Stimulated activated CD4-positive, alpha-beta T cell treated with anti-CD3 and anti-CD28 coated beads, Interleukin-2, amount 100 ng/mL, for 48 hours (primary cell): ENCODE measurements at places on chromosomes 4 and X.

- DNase-seq = no peak
Measured at GRCh38 chr4:115117651-115118050, 4.2 kb upstream of the NDST4 start.

GRCh38 chr4:89119836-89120235 lies 8.5 kb downstream of the TIGD2 start:
- no peak for DNase-seq

DNA sequence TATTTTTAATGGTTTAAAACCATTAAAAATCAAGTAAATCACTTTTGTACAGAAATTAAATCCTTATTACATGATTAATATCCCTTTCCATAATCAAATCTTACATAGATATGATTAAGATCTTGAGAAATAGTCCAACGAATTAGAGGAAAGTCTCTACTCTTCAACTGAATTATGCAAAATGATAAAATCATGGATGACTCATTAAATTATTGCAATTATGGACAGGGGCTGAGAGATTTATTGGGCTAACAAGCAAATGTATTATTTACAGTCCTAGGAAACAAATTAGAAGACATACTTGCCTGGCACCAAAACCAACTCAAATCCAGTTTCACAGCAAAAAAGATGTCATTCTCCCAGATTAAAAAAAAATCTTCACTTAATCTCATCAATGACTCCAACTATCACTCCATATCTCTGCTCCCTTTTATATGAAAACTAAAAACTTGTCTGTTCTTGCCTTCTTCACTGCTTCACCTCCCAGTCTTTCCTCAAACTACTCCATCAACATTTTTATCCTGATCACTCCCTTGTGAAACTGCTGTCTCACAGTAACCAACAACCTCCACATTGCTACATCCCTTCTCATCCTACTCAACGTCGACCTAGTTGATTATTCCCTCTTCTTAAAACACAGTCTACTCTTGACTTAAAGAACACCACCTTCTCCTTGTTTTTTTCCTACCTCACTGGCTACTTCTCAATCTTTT lies 18.4 kb upstream of the DDX60 start:
- no peak for DNase-seq

DNA sequence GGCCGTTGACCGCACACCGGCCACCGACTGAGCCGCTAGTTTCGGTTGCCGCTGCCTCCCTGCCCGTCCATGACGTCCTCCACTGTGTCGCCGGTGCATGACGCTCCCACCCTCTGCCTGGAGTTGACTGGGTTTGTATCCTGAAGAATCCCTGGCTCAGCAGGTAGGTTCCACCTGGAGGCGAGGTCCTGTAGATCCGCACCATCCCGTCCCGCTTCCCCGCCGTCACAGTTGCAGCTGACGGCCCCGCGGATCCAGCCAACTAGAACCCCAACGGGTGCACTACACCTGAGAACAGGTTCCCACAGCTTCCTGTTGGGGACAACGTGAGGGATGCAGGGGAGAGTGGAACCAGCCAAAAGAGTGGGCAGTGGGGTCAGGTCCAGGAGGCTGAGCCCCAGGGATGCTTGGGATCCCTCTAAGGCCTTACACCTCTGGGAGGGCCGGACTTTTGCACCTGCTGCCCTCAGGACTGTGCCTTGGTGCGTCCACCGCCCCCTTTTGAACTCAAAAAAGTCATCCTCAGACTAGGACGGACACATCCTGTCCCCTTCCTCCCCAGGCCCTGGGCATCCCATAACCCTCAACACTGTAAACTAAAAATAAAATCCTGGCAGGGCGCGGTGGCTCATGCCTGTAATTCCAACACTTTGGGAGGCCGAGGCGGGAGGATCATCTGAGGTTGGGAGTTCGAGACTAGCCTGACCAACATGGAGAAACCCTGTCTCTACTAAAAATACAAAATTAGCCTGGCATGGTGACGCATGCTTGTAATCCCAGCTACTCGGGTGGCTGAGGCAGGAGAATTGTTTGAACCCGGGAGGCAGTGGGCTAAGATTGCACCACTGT lies 1.1 kb upstream of the SLBP start:
- no peak for DNase-seq

DNA sequence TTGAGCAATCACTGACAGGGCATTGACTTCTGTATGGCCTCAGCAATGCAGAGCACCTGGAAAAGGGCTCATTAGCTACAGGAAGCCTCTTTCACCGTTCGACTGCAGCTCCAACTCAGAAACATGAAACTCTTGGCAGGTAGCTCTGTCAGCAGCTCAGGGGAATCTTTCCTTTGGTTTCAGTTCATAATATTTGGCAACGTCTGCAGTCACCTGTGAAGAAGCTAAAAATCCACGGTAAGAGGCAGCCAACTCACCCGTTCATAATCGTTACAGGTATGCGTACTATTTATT lies 354.9 kb downstream of the CAMK2D start:
- no peak for DNase-seq

DNA sequence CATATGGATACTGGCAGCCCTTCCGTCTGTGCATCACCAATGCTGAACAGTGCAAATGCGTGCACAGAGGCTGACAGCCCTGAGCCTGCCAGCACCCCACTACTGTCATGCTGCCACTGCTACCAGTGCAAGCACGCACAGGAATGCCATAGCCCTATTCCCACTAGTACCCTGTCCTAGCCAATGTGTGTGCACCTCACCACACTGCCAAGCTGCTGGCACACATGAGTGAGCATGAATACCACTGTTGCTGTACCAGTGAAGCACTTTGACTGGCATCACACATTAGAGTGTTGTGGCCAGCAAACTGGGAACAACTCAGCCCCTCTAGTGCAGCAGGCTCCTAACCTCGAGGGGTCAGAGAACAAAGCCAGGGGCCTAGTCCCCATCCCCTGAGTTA lies 102.9 kb upstream of the PCDH10 start:
- DNase-seq = no peak

DNA sequence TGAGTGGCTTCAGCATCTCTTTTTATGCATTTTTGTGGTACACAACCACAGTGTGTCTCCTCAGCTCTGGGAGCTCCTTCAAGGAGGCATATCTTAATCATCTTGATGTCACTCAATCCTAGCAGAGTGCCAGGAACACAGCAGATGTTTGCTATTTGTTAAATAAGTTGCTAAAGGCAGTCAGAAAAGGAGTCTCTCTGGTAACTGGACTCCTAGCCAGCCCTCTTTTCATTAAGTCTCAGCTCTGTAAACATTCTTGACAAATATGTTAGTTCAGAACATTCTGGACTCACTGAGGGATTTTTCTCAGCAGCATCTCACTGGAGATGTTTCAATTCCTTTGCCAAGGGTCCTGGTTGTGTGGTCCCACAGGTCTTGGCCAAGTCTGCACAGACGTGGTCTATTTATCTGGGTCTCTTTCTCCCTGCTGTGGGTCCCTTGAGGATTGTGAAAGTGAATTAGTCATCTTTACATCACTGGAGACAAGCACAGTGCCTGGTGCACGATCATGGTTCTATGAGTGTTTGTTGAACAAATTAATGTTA lies 20.3 kb upstream of the FAM9C start:
- DNase-seq = no peak

DNA sequence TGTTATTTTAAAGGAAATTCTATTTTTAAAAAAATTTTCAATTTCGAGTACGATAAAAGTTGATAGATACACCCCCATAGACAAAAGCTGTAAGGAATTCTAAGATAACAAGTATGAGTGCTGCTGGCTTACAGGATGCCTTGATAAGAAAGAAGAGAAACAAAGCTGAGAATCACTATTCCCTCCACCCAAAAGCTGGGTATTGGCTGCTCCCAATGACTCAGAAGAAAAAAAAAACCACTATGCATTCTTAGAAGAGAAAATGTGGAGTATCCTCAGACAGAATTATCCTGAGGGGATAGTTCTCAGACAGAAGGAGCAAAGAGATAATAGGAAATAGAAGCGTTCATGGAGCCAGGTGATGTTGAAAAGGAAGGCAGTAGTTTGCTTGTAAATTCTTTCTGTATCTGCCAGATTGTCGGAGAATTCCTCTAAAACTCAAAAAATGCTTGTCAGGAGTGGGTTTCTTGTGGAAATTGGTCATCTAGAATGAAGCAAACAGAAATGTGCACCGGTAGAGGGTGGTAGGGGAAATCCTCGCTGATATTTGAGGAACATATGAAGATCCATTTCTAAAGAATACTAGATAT lies 217.5 kb upstream of the ADAMTS3 start:
- no peak for DNase-seq

DNA sequence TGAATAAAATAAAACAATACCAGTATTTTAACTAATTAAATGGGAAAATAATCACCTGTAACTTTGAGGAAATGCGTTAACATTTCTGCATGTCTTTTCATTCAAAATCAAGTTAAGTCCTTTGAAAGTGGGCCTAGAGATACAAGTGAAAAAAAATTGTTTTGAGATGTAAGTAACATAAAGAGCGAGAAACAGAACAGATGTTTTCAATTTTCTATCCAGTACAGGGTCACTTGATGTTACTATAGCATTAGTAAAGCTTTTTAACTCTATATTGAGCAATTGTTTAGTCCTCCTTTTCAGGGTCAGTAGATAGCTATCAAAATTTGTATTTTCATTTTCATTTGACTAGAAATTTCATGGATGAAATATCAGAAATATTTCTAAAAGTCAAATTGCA lies 761.4 kb downstream of the CCSER1 start:
- DNase-seq = no peak

GRCh38 chr4:147041376-147041775 lies 95.7 kb upstream of the TTC29 start:
- no peak for DNase-seq

DNA sequence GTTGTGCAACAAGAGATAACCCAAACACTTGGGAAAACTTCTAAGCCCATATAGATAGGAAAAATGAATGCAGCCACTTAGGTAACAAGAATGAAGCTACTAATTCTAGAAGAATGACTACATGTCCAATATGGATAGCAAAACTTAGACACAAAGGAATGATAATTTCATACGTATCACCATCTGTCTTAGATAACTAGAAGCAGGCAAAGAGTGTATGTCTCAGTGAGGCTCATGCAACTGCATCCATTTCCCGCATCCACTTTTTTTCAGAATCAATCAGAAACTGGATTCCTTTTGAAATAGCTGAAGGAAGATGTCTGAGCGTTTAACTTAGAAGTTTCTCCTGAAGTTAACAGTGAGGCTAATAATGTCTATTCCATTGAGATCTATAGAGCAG lies 408.7 kb upstream of the PITX2 start:
- no peak for DNase-seq

- no peak for DNase-seq
Measured at GRCh38 chr4:3869174-3869572, 103.0 kb downstream of the ADRA2C start.

DNA sequence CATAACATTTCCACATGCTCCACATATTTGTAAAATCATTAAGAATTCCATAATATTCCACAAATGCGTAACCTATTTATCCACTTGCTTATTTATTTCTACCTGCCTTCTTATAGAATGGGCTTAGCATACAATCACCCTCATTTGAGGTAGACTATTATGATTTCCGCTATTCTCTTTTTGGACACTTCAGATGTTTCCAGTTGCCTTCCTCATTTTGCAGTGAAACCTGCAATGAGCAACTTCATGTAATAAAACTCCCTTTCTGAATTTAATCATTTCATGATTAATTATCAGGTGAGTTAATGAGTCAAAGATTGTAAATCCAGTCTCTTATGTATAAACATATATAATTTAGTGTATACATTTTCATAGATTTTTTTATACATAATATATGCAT lies 58.0 kb downstream of the PPP3CA start:
- no peak for DNase-seq

GRCh38 chr4:176077561-176077960 lies 11.9 kb downstream of the WDR17 start:
- DNase-seq = no peak

- DNase-seq = no peak
Measured at GRCh38 chr4:128879283-128879682, 69.8 kb downstream of the JADE1 start.
